Hepatic stellate cell (primary cell): ENCODE measurements at places on chromosomes 11 and 22.

DNA sequence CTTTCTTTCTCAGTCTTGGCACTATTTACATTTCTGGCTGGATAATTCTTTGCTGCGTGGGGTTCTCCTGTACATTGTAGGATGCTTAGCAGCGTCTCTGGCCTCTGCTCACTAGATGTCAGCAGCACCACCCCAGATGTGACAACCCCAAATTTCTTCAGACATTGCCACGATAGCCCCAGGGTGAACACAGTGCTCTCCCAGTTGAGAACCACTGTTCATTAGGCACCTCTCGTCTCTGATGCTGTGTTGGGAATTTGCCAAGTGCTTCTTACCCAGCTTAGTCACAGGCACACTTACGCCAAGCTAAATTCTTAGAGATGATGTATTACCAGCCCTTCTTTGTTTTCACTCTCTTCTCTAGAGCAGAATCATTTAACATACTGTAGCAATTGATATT is 9.4 kb downstream of the TRIM6 start:
- DNase-seq = peak; percentile 47

- DNase-seq = no peak
Observed at GRCh38 chr11:87628026-87628580, 547.1 kb downstream of the RAB38 start.

GRCh38 chr22:41481925-41482318 is 13.0 kb downstream of the ACO2 start:
- no peak for DNase-seq

DNA sequence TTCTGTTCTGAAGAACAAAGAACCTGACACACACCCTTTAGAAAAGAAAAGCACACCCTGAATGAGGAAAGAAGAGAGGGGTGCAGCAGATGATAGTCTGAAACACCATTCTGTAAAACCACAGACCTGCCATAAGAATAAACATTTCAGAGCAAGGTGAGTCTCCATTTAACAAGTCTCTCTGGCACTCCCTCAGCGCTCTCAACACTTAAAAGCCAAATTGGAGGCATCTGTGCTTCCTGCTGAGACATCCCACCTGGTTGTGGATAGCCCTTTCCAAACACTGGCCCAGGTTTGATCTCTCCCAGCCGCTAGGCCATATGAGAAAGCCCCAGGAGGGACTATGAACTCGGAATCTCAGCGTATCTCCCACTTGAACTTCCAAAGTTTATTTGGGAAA is 36.3 kb downstream of the ETS1 start:
- no peak for DNase-seq

DNA sequence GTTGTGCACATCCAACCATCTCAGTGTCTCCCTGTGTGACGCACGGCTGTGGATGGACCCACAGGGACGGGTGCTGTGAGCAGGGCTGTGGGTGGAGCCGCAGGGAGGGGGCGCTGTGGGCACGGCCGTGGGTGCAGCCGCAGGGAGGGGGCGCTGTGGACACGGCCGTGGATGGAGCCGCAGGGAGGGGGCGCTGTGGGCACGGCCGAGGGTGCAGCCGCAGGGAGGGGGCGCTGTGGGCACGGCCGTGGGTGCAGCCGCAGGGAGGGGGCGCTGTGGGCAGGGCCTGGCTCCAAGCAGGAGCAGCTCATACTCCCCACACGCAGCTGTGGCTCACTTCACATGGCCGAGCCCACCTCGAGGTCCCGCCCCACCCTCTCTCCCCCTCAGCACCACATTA is 6.0 kb upstream of the MAPK11 start:
- DNase-seq = no peak

GRCh38 chr11:8067929-8068575 is 13.0 kb upstream of the TUB start:
- no peak for DNase-seq

DNA sequence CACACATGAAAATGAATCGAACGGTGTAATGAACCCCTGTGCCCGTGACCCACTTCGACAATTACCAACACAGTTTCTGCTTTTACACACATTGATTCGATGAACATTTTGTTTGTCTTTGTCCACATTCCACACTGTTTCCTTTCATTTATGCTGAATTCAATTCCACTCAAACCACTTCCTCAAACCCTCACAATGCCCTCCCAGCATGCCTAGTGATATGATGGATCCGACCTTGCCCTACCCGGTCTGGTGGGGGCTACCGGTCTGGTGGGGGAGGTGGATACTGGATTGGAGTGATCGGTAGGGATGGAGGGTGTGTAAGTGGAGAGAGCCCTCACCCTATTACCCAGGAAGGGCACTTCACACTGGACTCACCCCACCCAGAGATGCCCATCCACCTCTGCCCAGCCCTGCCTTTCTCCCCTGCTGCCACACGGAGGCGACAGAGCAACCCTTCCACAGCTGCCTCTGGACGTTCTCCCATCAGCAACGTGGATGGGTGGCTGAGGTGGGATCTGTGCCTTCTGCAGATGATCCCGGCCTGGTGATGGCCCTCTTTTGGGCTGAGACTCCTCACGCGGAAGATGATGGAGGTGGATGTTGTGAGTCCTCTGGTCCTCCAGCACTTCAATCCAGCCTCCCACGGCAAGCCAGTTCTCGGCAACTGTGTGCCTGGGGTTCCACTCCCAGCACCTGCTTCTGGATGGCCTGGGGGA is 33.0 kb upstream of the P2RY2 start:
- peak; percentile 69 for DNase-seq

DNA sequence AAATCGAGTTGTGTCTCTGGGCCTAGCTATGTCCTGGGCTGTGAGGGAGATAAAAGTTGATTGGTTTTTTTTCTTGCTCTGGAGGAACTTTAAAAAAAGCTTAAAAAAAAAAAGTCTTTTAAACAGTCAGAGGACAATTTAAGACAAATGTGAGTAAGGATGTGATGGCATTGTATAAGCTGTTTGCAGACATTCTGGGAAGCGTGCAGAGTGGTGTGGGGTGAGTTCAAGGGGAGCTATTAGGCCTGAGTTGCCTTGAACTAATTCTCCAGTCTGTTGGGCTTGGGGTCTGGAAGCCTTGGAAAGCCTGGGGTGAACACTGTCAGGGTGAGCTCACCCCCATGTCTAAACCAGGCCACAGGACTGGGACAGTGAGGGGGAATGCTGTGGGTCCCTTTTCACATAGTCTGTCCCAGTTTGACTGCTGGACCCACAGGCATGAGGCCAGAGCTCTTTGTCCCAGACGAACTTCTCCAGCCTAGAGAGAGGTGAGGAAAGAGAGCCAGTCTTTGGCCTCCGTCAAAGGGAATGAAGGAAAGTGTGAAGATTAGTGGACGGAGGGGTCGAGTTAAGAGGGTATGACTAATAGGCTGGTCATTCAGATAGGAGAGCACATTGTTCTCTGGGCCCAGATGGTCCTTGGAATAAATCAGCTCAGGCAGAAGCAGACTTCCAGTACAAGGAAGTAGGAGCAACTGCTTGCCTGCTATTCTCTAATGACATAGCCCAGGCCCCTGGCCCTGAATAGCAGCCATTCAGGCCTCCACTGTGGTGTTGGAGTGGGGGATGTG is 76.4 kb upstream of the NNMT start:
- no peak for DNase-seq

DNA sequence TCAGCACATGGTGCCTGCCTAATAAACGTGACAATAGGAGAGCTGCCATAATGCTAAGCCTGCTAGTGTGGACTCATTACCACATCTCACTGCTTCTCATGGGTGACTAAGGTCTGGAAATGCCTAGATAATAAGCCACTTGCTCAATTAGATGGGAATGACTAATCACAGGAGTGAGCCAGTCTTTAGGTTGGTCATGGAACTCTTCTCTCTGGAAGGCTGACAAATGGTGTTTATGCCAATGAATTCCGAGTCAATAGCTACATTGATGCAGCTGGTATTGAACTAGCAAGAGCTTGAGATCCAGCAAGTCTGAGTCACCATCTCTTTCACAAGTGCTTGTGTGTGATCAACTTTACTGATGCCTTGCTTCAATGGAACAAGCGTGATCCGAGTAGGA is 334.9 kb downstream of the OPCML start:
- DNase-seq = no peak

GRCh38 chr11:1574238-1574932 is 2.3 kb upstream of the DUSP8 start:
- DNase-seq = peak; percentile 70

GRCh38 chr11:128862908-128863660 is 4.0 kb downstream of the KCNJ1 start:
- DNase-seq = peak; percentile 59

DNA sequence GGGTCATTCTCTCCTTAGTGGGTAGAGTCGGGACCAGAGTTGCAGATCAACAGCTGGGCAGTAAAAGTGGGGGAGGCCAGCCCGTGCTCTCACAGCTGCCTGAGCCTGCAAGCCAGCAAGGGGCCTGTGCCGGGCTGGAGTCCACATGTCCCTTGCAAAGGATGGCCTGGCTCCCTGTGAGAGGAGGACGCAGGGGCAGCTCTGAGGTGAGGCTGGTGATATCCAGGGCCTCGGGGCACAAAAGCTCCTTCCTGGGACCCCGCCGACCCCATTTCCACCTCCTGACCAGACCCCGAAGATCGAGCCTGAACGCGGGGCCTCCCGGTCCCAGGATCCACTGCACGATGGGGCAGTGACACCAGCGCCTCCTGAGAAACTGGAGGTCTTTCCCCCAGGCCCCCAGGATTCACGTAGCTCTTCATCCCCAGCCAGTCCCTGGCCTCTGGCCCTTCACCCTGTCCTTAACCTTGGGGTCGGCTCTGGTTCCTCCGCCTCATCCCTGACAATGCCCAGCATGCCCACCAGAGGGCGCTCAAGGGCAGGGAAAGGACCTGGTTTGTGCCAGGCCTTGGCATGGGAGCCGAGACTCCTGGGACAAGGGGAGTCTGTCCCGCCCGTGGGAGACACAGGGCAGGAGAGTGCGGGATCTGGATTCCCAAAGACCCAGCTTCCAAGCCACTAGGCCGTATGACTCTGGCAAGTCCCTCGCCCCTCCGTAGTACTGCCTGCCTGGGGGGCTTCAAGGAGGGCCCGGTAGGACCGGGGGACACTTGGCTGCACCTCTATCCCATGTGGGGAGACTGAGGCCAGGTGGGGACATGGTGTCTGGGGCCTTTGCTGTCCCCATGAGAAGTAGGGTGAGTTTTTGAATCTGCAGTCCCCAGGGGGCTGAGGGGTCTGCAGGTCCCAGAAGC is 17.8 kb upstream of the WNT7B start:
- peak; percentile 82 for DNase-seq

DNA sequence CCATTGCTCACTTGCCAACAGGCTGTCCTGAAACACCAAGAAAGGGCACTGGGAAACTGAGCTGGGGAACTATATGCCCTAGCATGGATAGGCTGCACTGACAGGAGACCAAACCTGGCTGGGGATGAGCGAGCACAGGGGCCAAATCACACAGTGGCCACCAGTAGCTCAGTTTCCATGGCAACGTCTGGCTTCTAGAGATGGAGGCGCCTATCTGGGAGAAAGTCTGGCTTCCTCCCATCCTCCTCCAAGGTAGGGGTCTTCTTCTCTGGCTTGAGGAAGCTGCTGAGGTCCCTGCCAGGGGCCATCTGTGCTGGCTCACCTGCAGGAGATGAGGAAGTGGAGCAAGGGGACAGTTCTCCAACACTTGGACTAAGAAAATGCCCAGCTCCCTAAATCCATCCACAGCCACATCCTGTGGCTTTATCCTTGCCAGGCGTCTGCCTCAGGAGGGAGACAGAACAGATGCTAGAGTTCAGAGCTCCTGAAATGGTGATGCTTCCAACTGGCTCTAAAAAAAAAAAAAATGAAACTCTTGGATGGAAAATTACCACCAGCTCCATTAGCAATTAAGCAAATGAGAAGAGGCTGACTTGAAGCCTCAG is 48.3 kb downstream of the SYT13 start:
- no peak for DNase-seq

DNA sequence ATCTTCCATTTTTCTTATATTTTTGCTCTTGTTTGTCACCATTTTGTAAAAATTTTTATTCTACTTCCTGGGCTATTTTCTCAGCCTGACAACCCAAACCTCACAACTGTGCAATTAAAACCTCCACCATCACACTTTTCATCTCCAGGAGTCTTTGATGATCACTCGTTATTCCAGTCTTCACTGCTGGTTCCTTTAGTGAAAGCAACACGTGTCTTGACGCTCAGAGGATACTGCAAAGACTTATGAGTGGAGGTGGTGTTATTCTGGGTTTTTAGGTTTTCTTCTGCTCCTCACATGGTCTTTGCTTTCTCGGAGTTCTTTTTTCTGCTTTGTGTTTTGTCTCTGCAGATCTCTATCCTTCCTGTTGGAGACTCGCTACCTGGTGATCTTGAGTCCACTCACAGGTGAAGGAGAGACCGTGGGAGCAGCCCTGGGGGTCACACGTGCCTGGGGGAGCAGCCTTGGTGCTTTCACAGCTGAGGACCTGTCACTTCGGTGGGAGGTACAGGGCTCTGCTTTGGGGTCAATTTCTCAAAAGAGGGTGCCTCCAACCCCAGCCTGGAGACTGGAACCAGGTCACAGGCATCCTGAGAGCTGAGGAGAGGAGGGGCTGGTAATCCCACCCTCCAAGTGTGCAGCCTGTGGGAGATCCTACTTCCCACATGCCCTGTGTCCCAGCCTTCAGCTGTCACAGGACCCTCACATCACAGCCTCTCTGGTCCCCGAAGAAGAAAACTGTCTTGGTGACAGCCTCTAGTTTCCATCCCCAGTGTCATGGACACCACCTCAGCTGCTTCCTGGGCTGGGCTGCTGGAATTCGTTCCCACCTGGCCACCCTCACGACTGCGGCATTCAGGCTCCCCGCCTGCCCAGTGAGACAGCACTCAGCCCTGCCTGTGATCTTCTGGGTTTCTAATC is 11.0 kb downstream of the SULT4A1 start:
- DNase-seq = no peak

- DNase-seq = no peak
Observed at GRCh38 chr22:33561149-33561807, 359.0 kb downstream of the LARGE1 start.

- DNase-seq = no peak
Observed at GRCh38 chr22:17754233-17754925, 19.9 kb downstream of the BID start.

DNA sequence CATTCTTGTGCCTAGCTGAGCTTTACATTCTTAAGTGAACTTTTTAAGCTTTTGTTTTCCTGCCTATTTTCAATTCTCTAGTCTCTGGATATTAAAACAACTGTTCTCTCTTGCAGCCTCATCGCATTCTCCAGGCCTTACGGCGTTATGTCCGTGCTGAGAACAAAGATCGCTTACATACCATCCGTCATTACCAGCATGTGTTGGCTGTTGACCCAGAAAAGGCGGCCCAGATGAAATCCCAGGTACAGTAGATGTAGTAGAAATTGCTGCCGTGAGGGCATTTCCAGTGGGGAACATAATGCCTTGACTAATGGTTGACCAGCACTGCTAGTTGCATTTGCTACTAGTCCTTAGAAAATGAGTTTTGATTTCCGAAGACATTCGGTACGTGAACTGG is 29.7 kb upstream of the ST14 start:
- no peak for DNase-seq

DNA sequence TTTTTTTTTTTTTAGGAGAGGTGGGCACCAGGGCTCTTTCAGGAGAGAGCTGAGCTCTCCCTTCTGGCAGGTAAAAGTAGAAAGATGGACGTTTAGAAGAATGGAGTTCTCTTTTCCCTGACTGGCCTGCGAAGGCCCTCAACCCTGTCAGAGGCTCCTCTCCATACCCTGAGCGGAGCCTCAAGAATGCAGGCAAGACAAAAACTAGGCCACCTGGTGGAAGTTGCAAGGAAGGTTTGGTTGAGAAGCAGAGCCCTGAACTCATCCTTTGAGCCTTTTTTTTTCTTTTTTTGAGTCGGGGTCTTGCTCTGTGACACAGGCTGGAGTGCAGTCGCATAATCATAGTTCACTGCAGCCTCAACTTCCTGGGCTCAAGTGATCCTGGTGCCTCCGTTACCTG is 1.4 kb downstream of the OTOG start:
- DNase-seq = no peak
